ENCODE measurements at places on chromosomes 5 and 9. TPM values are rescaled to one million over a fixed set of nuclear protein-coding genes. Genes with fewer than 3 reads are reported as not detected.

Gene FSTL4
- 59.8 TPM for total RNA-seq

Gene C5orf58
- total RNA-seq: not detected

Gene EGFL7
- total RNA-seq: 109 TPM

Gene PCDHGA7
- total RNA-seq: 5.8 TPM

Gene CCNJL
- total RNA-seq: 12.4 TPM

Measured in ureter (tissue), 1 donor.